Pancreas (tissue), 10 donors: ENCODE measurements at places on chromosomes 4 and X. TPM values are rescaled to one million over a fixed set of nuclear protein-coding genes. Genes with fewer than 3 reads are reported as not detected.

GRCh38 chrX:20857746-20858145 lies 516.5 kb upstream of the CNKSR2 start:
- no peak overlapping the region for H3K27ac ChIP-seq
- H3K27me3 ChIP-seq = no peaks in the 10 kb centered on the region
- no peak for DNase-seq
- H3K4me1 ChIP-seq = no peaks in the 10 kb centered on the region
- H3K4me3 ChIP-seq = no peak overlapping the region

The NKX3-2 gene
- total RNA-seq = 0.12 TPM

The ARL13A gene
- total RNA-seq = not detected

GRCh38 chrX:39043838-39044550 lies 242.7 kb downstream of the MID1IP1 start:
- H3K27me3 ChIP-seq = no peaks in the 10 kb centered on the region
- no peak for DNase-seq
- peaks cover 24% of the 10 kb centered on the region for H3K4me1 ChIP-seq
- H3K4me3 ChIP-seq = no peak overlapping the region
- no peaks in the 10 kb centered on the region for H3K36me3 ChIP-seq
- no peak overlapping the region for H3K27ac ChIP-seq

DNA sequence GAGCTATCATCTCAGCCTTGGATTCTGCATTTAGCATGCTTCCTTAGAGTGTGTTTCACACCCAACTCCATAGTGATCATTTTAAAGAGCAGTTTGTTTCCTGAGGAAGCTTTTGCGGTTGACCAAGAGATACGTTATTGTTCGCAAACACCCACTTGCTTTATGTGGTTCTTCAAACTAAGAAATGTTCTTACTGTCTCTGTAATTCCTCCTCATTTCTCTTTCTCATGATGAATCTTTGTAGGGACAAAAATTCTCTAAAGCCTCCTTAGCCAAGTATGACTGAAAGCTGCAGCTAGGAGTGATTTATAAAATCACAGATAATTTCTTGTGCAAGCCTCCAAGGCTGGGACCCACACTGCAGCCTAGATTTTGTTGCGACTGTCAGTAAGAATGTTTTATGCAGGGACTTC lies 10.0 kb downstream of the TNIP3 start:
- no peak for DNase-seq
- no peak overlapping the region for H3K4me3 ChIP-seq
- H3K27me3 ChIP-seq = peaks cover 13% of the 10 kb centered on the region
- H3K27ac ChIP-seq = no peak overlapping the region
- no peaks in the 10 kb centered on the region for H3K36me3 ChIP-seq

The RHOH gene
- total RNA-seq = 0.08 TPM

- no peaks in the 10 kb centered on the region for H3K27me3 ChIP-seq
- no peak for DNase-seq
- H3K4me1 ChIP-seq = no peaks in the 10 kb centered on the region
- no peaks in the 10 kb centered on the region for H3K36me3 ChIP-seq
Measured at GRCh38 chr4:53777244-53777984, 186.1 kb upstream of the LNX1 start.

DNA sequence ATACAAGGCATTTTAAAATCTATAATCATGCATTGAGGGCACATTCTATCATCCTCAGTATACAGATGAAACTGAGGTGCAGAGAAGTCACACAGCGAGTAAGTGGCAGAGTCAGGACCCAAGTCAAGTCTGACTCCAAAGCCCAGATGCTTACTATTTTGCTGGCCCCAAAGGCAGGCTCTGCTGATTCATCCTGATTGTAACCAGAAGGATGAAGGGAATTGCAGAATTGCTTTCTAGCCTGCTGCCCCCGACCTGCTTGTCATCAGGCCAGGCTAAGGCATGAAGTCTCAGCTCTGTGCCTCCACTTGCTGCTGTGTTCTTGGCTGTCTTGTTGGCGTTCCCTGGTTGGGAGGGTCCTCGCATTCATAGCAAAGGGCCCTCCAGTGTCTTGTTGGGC lies 62.7 kb downstream of the SLC9A6 start:
- H3K27me3 ChIP-seq = no peaks in the 10 kb centered on the region
- no peaks in the 10 kb centered on the region for H3K4me1 ChIP-seq
- DNase-seq = no peak
- H3K27ac ChIP-seq = no peak overlapping the region
- no peaks in the 10 kb centered on the region for H3K36me3 ChIP-seq

The LAMP2 gene
- total RNA-seq = 35.4 TPM

The SSX1 gene
- total RNA-seq = 0.19 TPM

DNA sequence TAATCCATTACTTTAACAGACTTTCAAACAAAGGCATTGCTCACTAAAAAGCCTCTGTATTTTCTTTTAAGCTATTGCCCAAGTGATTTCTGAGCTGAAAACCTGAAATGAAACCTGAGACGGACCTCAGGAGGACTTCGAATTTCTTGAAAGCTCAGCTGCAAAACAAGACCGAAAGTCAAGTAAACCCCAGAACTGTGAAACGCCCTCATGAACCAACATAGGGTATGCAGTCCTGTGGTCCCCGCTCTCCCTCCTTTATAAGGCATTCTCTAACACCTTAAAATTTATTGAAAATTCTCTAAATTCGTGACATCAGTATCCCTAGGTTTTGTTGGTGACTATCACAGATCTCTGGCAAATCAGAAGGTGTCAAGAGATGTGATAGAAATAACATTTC lies 91.8 kb downstream of the SHISA3 start:
- no peaks in the 10 kb centered on the region for H3K27me3 ChIP-seq
- no peak overlapping the region for H3K4me3 ChIP-seq
- DNase-seq = no peak
- H3K36me3 ChIP-seq = no peaks in the 10 kb centered on the region
- no peaks in the 10 kb centered on the region for H3K4me1 ChIP-seq

DNA sequence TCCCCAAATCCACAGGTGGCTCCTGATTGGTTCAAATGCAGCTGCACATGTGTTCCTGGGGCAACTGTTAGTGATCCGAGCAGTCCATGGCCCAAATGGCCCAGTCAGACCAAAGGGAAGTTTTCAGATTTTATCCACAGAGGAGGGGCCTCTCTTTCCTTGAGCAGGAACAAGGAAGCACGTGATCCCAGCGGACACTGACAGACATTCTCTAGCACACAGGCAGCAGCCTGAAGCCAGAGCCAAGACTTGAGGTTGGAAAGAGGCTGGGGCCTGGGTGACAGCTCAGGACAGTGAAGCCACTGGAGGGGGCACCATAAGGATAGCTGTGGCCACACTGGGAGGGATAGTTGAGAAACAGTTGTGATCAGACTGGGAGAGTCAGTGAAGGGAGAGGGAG lies 3.5 kb upstream of the ZFP92 start:
- no peaks in the 10 kb centered on the region for H3K4me1 ChIP-seq
- DNase-seq = no peak
- no peaks in the 10 kb centered on the region for H3K27me3 ChIP-seq
- no peak overlapping the region for H3K4me3 ChIP-seq

DNA sequence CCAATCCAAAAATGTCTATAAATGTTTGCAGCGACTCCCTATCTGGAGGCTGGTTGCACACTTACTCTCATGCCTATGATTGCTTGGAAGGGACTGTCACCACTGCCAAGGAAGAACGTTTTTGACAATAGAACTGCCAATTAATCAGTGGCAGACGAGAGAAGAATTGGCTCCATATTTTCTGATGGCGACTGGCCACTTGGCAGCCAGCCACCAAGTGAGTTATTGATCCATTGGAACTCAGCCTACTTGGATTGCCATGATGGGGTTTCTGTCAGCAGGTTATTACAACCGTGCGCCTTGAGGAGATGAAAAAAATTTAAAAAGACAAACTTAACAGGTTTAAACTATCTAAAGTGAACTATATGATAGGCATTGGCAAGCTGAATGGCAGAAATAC lies 47.4 kb downstream of the LINC00632 start:
- no peaks in the 10 kb centered on the region for H3K27me3 ChIP-seq
- H3K36me3 ChIP-seq = no peaks in the 10 kb centered on the region
- H3K27ac ChIP-seq = no peak overlapping the region

DNA sequence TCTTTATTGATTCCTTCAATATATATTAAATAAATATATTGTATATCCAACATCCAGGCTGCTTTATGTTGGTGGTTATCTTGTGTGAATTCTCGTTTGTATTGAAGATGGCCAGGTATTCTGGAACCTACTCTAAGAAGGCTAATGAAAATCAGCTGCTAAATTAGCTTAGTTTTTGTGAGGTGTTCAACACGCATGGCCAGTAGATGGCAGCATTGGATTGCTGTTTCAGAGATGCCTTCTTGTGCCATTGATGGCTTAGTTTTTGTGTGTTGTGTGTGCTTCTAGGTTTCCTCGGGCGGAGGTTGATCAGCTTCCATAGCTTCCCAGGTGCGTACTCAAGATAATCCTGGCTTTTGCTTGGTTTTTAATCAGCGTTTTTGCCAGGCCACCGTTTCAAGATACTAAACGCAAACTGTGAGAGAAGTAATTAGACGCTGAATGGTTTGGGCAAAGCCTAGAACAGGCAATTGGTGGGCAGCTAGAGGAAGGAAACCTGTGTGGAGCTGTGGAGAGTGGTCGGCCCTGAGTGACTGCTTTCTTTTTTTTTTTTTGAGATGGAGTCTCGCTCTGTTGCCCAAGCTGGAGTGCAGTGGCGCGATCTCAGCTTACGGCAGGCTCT lies 15.1 kb downstream of the NOCT start:
- DNase-seq = peak; percentile 67
- no peaks in the 10 kb centered on the region for H3K36me3 ChIP-seq
- no peak overlapping the region for H3K27ac ChIP-seq
- H3K4me1 ChIP-seq = peaks cover 9% of the 10 kb centered on the region

DNA sequence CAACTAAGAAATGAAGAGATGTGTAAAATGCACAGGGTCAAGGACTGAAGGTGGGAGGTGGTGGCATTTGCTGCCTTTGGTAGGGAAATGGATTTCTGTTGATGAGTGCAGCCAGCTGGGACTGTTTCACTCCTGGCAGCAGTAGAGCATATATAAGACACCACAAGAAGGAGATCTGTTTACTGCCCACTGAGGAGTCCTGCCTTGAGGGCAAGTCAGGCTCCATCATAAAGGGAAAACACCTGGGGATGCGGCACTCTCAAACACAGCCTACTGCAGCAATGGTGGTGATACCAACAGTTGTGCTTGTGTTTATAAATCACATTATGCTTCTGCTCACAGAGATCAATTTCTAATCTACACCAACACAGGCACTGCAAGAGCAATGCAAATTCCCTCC lies 222.1 kb downstream of the TACR3 start:
- H3K27ac ChIP-seq = no peak overlapping the region
- no peaks in the 10 kb centered on the region for H3K4me1 ChIP-seq
- no peak for DNase-seq
- H3K4me3 ChIP-seq = no peak overlapping the region
- H3K27me3 ChIP-seq = no peaks in the 10 kb centered on the region

DNA sequence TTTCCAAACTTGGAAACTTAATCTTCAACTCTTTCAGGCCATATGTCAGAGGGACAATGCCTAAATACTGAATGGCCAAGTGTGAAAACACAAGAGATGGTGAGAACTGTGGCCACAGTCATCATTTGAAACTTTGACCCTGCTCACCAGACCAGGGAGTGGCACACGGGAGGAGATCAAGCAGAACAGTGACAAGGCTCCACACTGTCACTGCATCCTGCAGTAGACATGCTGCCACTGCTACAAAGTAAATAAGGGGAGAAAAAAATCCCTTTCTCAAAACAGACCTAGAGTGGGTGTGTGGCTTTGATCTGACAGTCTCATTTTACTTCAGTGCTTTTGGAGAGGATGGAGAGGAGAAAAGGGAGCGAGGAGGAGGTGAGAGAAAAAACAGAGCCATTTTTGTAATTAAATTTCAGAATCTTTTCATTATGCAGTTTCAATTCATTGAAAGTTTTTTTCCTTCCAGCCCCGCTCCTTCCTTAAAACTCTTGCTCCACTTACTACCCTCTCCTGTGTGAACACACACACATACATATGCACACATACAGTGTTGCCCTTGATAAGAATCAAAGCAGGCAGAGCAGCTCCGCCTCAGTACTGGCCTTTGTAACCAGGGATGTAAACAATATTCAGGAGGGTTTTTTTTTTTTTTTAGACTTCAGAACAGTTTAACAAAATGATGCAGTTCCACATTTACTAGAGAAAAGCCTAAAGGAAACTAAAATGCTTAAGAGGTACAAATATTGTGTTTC lies 34.4 kb downstream of the NEXMIF start:
- no peak for DNase-seq
- no peaks in the 10 kb centered on the region for H3K27me3 ChIP-seq
- H3K4me3 ChIP-seq = no peak overlapping the region
- no peaks in the 10 kb centered on the region for H3K4me1 ChIP-seq

DNA sequence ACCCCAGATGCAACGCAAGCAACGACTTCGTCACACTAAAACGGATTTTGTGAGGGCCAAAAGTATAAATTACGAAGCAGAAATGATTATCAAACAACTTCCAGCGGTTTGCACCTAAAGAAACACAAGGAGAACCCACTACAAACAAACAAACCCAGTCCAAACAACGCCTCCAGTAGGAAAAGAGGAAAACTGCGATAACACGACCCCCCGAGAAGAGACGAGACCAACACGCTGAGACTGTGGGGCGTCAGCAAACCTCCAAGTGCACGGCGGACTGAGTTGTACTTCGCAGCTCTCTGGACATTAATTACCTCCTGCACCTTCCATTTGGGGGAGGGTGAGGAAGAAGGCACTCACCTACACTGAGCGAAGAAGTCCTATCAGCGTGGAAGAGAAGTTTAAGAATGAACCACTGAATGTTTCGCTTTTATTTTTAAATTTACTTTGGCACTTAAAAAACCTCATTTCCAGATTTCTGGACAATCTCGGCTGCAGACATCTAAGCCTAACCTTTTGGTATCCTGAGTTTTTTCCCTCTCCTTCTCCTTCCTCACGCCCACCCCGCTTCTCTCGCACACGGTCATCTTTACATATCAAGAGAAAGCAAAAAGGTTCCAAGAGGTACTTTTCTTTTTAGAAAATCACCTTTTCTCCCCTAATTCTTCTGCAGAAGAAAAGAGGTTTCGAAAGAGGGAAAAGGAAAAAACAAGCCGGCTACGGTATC lies at the start of gene MAB21L2:
Gene MAB21L2, plus strand, starts transcription at position 6 of the 727 bp plus-strand sequence. CDS start 879 bp downstream, outside the sequence.
- peaks cover 13% of the 10 kb centered on the region for H3K4me1 ChIP-seq
- H3K4me3 ChIP-seq = no peak within 1 kb of the TSS
- no peak for DNase-seq
- H3K27ac ChIP-seq = no peak within 1 kb of the TSS
- no peaks in the 10 kb centered on the region for H3K36me3 ChIP-seq
- H3K27me3 ChIP-seq = no peaks in the 10 kb centered on the region

The SLC49A3 gene
- total RNA-seq = 5.2 TPM

- H3K4me3 ChIP-seq = no peak overlapping the region
- H3K27ac ChIP-seq = no peak overlapping the region
- no peaks in the 10 kb centered on the region for H3K4me1 ChIP-seq
- no peaks in the 10 kb centered on the region for H3K36me3 ChIP-seq
- DNase-seq = no peak
- H3K27me3 ChIP-seq = no peaks in the 10 kb centered on the region
Measured at GRCh38 chr4:90727938-90728337, 600.7 kb downstream of the CCSER1 start.

GRCh38 chrX:1581132-1581531 lies 10.3 kb upstream of the AKAP17A start:
- H3K36me3 ChIP-seq = no peaks in the 10 kb centered on the region
- no peak overlapping the region for H3K4me3 ChIP-seq
- H3K27ac ChIP-seq = no peak overlapping the region
- H3K4me1 ChIP-seq = no peaks in the 10 kb centered on the region
